ENCODE measurements at places on chromosomes 6 and 20. TPM values are rescaled to one million over a fixed set of nuclear protein-coding genes. Genes with fewer than 3 reads are reported as not detected.
A peak's percentile ranks its signal among the peaks of the same experiment; 100 is the strongest.

- DNase-seq, result peak; percentile 33
Observed at GRCh38 chr20:37095108-37095598, 644 bp downstream of the RBL1 start.

DNA sequence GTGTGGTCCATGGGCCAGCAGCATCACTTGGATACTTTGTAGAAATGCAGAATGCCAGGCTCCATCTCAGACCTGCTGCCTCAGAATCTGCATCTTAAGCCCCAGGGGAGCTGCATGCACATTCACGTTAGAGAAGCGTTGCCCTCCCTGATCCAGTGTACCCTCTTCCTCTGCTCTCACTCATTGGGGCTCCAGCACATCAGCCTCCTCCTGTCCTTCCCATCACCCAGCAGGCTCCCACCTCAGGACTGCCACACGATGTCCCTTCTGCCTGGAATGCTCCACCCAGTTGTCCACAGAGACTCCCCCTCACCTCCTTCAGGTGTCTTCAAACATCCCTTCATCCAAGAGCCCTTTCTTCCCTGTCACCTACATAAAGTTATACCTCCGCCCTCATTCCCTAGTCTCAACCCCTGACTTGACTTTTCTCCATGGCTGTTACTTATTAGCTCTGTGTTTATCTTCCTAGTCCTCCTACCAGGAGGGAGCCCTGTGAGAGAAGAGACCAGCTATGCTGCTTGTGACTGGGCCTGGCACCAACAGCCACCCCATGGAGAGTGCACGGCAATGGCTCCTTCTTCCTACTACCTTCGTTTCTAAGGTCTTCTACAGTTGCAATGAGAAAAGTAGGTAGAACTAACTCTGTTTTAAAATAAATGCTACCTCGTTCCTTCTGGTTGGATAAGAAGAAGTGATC is 3.3 kb upstream of the ACSS1 start:
- no peak for DNase-seq

DCDC2 gene
- total RNA-seq, result 0.18 TPM

DNA sequence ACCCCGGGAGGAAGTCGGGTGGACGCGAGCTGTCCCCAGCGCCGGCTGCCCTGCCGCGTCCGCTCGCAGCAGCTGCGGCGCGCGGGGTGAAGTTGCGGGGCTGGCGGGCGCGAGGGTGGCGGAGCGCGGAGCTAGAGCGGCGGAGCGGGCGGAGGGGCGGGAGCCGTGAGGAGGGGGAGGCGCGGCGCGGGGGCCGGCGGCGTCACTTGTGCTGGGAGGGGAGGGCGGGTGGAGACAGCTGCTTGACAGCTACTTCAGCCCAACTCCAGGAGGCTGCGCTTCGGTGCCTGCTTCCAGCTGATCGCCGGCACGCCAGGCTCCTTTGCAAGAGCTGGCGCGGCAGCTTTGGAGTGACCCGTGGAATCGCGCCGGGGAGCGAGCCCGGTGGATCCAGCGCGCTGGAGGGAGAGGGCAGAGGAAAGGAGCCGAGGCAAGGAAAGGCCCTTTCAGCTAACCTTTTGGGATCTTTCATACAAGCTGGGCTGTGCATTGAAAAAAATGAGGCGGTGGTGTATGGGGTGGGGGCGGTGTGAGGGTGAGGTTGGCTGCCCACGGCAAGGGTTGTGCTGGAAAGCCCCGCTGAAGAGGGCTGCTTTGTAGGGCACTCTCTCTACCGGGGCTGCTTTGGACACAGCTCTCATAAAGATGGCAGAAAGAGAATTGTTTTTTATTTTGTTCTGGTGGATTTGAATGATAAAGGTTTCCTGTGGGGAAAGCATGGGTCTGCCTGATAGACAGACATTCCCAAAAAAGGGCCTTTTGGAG is 24.6 kb downstream of the RIPOR2 start:
- DNase-seq, result peak; percentile 91

DNA sequence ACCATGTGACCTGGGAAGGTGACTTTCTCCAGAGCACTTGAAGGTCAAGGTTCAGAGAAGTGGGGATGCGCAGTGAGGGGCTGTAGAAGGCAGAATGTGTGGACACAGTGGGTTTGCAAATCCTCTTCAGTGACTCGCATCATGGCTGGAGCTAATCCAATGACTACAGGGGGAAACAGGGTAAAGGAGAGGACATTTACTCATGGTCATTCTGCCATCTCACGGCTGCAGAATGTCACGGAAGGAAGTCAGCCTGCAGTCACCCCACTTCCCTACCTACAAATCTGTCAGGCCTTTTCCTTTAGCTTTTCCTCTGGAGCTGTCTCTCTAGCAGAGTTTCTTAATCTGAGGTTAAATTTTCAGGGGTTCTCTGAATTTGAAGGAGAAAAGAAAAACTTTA is 337.6 kb downstream of the CDC5L start:
- no peak for DNase-seq

GRCh38 chr6:72627539-72627938 is 5.7 kb downstream of the KCNQ5 start:
- no peak for DNase-seq

DAAM2 gene
- total RNA-seq, result 0.97 TPM

IPCEF1 gene
- total RNA-seq, result 6.6 TPM

GRCh38 chr6:30600451-30600961 is 16.5 kb downstream of the PPP1R10 start:
- DNase-seq, result no peak

DNA sequence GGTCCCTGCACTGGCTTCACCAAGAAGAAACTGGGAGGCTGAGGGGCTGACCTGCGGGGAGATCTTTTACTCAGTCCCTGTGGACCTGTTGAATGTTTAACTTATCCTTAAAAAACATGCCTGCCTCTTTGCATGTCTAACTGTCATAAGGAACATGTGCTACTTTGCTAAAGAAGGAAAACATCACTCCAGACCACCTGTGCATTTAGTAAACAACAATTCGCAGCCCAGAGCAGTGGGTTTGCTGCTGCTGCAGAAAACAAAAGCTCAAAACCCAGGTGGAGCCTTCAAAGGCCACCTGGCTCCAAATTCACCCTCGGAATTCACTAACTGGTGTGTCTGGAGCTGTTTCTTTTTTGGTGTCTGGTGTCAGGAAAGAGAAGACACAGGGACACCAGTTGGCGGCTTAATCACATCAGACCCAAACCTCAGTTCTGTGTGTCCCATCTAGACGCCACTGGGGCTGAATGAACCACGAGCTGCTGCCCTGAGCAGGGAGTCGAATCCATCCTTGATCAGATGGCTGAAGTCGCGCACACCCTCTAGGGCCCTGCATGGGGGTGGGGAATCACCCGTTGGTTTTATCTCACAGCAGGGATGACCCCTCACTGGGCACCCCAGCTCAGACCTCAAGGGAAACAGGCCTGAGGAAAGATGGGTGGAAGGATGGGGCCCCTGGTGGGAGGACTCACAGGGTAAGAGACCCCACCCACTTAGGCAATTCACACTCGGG is 344.3 kb downstream of the PREX1 start:
- DNase-seq, result no peak

TMEM244 gene
- total RNA-seq, result not detected

DNA sequence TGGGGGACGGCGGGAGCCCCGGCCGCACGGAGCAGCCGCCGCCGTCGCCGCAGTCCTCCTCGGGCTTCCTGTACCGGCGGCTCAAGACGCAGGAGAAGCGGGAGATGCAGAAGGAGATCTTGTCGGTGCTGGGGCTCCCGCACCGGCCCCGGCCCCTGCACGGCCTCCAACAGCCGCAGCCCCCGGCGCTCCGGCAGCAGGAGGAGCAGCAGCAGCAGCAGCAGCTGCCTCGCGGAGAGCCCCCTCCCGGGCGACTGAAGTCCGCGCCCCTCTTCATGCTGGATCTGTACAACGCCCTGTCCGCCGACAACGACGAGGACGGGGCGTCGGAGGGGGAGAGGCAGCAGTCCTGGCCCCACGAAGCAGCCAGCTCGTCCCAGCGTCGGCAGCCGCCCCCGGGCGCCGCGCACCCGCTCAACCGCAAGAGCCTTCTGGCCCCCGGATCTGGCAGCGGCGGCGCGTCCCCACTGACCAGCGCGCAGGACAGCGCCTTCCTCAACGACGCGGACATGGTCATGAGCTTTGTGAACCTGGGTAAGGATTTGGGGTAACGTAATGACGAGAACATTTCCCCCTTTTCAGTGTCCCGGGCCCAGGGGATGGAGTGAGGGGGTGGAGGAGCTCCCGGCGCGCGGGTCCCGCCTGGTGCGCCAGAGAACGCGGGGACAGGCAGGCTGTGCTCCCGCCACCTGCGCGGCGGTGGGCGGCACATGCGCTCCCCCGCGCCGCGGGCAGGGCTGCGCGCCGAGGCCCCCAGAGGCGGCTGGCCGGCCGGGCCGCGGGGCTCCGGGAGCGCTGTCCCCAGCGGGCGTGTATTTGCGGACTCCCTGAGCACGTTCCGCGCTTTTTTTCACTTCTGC is 1.4 kb downstream of the BMP6 start:
- DNase-seq, result peak; percentile 82

DNA sequence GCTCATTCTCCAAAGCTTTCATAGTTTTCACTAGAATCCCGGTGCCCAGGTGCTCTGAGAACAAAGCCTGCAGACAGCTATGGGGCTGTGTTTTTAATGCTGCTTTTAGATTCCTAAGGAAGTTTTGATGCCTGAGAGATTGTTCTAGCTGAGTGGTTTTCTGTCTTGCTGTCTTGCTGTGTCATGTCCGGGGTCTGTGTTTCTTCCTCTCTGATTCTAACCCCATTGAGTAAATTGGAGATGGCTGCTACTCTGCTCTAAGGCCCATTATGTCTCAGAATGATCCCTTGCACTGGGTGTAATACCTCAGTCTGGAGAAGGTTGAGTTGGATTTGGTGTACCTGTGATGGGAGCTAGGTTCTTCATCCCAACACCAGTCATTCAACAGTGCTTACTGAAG is 63.4 kb downstream of the ARID1B start:
- no peak for DNase-seq

DNA sequence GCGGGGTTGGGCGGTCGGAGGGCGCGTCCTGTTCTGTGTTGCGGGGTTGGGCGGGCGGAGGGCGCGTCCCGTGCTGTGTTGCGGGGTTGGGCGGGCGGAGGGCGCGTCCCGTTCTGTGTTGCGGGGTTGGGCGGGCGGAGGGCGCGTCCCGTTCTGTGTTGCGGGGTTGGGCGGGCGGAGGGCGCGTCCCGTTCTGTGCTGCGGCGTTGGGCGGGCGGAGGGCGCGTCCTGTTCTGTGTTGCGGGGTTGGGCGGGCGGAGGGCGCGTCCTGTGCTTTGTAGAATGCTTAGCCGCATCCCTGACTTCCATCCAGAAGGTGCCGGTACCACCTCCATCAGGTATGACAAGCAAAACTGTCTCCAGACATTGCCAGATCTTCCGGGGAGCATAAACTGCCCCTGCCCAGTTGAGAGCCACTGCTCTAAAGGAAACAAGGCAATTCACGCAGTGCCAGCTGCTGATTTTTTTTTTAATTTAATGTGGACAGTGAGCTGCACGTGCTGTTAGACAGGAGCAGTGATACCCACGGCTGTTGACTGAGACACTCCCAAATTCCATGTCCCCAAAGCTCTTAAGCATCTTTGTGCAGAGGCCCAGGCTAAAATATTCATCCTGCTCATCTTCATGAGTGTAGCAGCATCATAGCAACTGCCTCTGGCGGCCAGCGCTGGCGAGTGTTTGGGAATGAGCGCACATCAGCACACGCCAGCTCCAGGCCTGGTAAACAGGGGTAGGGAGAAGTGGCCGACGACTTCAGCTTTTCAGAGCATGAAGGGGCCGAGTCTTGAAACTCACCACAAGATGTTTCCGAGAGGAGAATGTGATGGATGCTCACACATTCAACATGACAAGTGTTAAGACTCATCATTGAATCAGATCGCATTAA is 284.4 kb upstream of the CDH4 start:
- DNase-seq, result no peak

GRCh38 chr20:59771506-59772372 is 161.7 kb downstream of the SYCP2 start:
- peak; percentile 25 for DNase-seq

GRCh38 chr6:124872361-124873065 is 89.7 kb upstream of the RNF217 start:
- DNase-seq, result no peak

- no peak for DNase-seq
Observed at GRCh38 chr6:29230666-29231065, 60.0 kb downstream of the OR2J2 start.

GRCh38 chr6:57267586-57268293 is 45.6 kb upstream of the RAB23 start:
- peak; percentile 57 for DNase-seq

- no peak for DNase-seq
Observed at GRCh38 chr6:116390581-116390980, 19.8 kb downstream of the DSE start.

MLN gene
- not detected for total RNA-seq

- DNase-seq, result no peak
Observed at GRCh38 chr6:49646130-49646824, 9.6 kb upstream of the RHAG start.

DNA sequence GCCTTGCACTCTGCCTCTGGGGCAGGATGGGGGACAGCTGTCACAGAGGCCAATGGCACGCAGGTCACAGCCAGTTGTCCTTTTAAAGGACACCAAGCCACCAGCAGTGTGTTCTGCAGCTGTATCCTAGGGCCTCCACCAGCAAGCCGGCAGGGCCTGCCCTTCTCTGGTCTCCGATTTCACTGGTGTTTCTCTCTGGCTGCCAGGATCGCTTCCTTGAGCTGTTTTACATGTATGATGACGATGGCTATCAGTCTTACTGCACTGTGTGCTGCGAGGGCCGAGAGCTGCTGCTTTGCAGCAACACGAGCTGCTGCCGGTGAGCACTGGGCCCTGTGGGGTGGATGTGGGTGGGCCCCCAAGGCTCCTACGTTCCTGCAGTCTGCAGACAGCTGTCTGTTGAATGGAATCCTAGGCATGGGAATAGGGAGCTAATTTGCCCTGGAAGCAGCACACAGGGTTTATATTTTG is 22.7 kb upstream of the MAPRE1 start:
- DNase-seq, result no peak

SLC22A1 gene
- 5.5 TPM for total RNA-seq

GRCh38 chr6:47626782-47627181 is 71.6 kb upstream of the ADGRF4 start:
- DNase-seq, result no peak

DNA sequence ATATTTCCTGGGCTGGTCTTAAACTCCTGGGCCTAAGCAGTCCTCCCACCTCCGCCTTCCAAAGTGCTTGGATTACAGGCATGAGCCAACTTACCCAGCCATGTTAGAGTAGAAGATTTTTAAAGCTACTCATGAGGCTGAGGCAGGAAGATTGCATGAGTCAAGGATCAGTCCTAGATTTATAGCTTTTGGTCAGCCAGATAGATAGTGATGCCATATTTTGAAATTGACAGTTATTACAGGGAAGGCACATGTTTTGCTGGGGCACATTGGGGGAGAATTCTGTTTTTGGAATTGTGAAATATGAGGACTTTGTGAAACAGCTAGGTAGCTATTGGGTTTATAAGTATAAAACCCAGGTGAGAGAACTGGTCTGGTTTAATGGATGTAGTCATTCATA is 40.9 kb downstream of the DOP1A start:
- DNase-seq, result no peak

All from H7 (cell line).